ENCODE measurements at places on chromosomes 4 and X.

DNA sequence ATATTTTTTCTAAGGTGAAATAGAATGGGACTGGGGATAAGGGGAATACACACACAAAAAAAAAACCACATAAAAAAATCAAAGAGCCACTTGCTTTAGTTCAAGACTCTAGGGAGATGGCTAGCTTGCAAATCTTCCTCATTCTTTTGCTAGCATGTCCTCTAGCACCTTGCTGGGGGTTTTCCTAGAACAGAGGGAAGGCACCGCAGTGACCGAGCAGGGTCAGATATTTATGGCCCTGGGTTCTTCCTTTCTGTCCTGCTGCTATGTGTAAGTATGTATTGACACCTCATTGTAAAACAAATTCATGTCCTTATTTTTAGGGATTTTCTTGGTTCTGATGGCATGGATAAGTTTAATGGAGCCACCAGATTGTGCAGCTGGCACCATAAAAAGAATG lies 81.2 kb downstream of the SHISA3 start:
- no peak for DNase-seq

GRCh38 chrX:134669378-134670098 lies 11.3 kb upstream of the PLAC1 start:
- peak; percentile 74 for DNase-seq

GRCh38 chrX:41110801-41111625 lies 25.8 kb downstream of the USP9X start:
- no peak for DNase-seq

DNA sequence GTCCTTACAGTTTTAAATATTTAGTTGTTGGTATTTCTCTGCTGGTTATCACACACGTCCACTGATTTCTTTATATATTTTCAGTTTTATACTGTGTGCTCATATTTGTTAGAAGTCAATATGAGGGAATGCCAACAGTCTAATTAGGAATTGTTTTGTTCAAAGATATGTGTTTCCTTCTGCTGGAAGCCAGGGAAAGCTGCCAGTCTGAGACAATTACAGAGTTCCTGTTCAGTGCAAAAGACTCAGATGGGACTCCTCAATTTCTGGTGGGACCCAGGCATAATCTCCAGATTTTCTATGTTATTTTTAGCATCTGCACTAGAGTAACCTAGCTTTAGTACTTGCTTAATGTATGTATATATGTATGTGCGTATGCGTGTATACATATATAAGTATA lies 486.0 kb downstream of the GRID2 start:
- DNase-seq, result no peak

DNA sequence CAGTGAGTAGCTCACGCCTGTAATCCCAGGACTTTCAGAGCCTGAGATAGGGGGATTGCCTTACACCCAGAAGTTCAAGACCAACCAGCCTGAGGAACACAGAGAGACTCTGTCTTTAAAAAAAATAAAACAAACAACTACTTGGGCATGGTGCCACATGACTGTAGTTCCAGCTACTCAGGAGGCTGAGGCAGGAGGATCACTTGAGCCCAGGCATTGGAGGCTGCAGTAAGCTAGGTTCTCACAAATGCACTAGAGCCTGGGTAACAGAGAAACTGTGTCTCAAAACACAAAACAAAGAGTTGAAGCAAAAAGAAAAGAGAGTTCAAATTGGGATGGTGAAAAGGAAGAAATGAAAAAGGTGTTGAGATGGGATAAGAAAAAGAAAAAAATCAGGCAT lies 10.8 kb downstream of the CAMK2D start:
- no peak for DNase-seq

- DNase-seq, result peak; percentile 28
Measured at GRCh38 chrX:102808336-102808735, 87.8 kb downstream of the GPRASP3 start.

GRCh38 chrX:39972340-39972739 lies 125.4 kb downstream of the BCOR start:
- no peak for DNase-seq

- DNase-seq, result peak; percentile 0
Measured at GRCh38 chr4:17142232-17142711, 243.8 kb upstream of the LDB2 start.

GRCh38 chrX:1661048-1661921 lies 46.4 kb downstream of the ASMT start:
- no peak for DNase-seq

DNA sequence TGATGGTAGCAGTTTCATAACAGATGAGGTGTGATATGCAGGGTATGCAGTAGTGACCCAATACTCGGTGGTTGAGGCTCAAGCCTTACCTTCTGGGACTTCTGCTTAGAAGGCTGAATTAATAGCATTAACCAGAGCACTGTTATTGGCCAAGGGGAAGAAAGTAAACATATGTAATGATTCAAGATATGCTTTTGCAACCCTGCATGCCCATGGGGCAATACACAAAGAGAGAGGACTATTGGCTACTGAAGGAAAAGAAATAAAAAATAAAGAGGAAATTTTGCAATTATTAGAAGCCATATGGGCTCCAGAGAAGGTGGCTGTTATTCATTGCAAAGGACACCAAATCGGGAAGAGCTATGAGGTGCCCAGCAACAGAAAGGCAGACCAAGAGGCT lies 8.7 kb downstream of the GAGE10 start:
- no peak for DNase-seq

GRCh38 chrX:30275498-30275897 lies 28.6 kb downstream of the MAGEB1 start:
- peak; percentile 21 for DNase-seq

- DNase-seq, result peak; percentile 11
Measured at GRCh38 chr4:155773196-155773800, 14.5 kb downstream of the GUCY1B1 start.

GRCh38 chr4:59484944-59485343 lies 1715.2 kb upstream of the ADGRL3 start:
- DNase-seq, result no peak

GRCh38 chr4:172578712-172579111 lies 589.9 kb upstream of the GALNT7 start:
- no peak for DNase-seq

DNA sequence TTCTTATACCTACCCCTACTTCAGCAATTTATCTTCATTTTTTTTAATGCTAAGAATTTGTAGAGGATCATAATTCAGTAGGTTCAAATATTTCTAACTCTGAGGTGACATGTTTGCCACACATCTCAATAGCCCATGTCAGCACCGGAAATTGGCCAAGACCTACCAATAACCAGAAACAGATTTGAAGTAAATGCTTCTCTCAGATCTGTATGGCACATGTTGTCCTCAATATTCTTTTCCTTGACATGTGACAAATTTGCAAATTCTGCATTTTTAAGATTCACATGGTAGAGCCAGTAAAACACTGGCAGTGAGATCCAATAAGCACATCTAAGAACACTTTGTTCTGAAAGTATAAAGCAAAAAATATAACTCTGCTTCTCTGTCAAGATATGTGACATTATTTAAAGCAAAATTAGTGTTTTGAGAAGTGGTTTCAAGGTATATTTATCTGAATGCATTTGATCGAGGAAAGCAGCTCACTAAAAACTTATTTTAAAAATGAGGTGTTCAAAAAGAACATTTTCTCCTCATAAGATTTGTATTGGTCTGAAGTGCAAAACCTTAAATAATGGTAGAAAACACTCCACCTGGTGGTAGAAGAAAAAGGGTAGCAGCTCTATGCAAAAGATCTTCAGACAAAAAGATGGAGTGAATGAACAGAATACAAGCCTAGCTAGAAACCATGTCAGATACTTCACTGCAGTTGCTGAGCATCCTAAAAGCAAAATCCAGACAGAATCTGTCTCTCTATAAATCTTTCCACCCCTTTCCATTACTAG lies 513.8 kb upstream of the FAM241A start:
- no peak for DNase-seq

DNA sequence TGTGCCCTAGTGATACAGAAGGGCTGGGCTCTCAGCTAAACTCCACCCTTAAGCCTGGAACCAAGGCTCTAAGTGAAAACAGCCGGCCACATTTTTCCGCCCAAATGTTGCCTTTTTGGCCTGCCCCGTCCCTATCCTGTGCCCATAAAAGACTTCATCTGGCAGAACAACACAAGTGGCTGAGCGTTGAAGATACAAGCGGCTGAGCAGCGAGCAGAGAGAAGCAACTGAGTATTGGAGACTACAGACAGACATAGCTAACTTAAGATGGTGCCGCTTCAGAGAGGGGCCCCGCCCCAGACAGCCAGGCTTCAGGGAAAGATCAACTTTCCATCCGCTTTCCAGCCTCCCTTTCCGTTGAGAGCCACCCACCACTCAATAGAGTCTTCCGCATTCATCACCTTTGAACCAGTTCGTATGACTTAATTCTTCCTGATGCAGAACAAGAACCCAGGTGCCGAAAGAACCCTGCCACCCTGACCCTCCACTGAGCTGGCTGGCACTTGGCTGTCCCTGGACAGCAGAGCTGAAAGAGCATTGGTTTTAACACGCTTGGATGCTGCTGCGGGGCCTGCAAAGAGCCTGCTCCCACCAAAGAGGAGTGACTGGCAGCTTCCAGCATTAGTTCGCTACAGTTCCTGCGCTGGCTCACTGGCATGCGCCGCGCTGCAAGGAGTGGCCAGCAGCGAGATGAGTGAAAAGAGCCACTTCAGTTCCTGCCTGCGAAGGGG lies 853.2 kb upstream of the INTU start:
- no peak for DNase-seq

GRCh38 chrX:120790118-120790517 lies 85.5 kb downstream of the CT47B1 start:
- DNase-seq, result peak; percentile 55

- no peak for DNase-seq
Measured at GRCh38 chr4:81611221-81611620, 139.5 kb upstream of the RASGEF1B start.

GRCh38 chr4:151810476-151810875 lies 49.7 kb upstream of the GATB start:
- DNase-seq, result no peak

DNA sequence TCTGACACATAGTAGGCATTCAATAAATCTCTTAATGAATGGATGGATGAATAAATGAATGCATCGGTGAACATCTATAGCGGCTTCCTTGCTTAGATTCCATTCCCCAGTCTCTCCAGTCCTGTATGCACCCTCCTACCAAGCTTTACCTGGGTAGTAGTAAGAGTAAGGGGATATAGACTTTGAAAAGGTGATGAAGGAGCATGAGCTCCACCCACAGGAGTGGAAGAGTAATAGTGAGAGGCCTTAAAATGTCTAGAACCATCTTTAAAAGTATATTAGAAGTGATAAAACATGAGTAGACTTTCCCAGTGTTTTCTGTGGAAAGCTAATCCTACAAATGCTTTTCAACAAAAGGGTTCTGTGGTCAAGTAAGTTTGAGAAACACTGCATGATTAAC lies 35.5 kb upstream of the GPC3 start:
- DNase-seq, result peak; percentile 26

- DNase-seq, result no peak
Measured at GRCh38 chrX:41473936-41474725, 27.0 kb downstream of the NYX start.

- DNase-seq, result peak; percentile 77
Measured at GRCh38 chr4:119210775-119211174, 1.7 kb upstream of the USP53 start.

DNA sequence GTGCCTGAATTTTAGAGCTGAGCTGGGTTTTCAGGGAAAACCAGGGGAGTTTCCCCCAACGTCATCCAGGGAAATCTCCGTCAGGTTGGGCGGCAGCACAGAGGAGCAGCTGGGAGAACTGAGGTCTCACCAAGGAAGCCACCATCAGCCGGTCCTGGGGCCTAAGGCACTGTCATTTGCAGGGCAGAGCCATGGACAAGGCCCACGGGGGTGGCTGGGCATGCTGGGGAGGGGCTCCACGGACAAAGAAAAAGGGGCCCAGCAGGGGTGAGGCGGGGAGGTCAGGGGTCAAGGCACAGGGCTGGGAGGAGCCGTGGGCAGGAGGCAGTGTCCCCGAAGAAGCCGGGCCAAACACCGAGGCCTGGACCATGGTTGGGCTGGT lies 109.8 kb downstream of the HMX1 start:
- no peak for DNase-seq

GRCh38 chr4:5050520-5051277 lies 581 bp upstream of the STK32B start:
- peak; percentile 52 for DNase-seq

GRCh38 chrX:98111684-98112083 lies 1228.0 kb downstream of the RPA4 start:
- no peak for DNase-seq

DNA sequence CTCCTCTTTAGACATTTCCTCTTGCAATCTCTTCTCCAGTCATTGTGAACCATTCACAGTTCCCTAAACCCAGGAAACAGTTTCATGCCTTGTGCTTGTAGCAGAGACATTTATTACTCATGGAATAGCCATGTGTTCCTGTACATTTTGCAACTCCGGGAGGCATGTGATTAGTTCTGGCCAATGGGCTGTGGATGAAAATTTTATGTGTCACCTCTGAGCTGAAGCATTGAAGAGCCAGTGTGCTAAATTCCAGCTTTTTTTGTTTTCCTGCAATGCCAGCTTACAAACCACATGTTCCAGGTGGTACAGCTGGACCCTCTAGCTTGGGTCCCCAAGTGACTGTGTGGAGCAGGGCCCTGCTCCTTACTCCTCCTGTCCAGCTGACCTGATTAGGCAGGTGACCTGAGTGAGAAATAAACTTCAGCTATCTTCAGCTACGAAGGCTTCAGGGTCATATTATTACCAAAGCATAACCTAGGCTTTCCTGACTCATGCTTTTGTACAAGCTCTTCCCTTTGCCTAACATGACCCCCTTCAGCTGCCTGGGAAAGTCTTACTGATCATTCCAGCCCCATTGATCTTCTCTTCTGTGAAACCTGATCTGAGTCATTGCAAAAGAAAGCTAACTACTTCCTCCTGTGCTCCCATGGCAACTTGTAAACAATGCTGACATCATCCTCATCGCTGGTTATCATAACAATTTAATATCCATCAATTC lies 200.4 kb downstream of the PTTG2 start:
- DNase-seq, result peak; percentile 100

DNA sequence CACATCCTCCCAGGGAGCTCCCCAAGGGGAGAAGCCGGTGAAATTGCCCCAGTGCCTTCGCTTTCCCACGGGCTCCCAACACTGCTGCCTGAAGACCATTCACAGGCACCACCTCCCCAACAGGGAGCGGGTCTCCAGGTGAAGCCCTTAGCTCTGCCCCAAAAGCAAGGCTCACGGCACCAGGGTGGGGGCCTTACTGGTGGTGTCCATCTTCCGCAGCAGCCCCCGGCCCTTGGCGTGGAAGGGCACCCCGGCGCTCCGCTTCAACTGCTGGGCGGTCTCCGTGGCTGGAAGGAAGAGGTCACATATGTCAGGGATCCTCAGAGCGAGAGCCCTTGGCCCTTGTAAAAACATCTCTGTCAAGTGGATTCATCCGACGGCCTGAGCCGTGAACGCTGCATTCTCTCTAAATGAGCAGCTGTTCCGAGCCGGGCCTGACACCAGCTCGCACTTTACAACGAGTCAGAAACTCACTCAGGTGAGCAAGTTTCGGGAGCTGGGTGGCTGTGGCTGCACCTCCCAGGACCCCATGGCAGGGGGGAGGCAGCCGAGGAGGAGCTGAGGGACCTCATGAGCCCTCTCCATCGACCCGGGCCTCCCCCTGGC lies 20.9 kb downstream of the NELFA start:
- DNase-seq, result no peak

DNA sequence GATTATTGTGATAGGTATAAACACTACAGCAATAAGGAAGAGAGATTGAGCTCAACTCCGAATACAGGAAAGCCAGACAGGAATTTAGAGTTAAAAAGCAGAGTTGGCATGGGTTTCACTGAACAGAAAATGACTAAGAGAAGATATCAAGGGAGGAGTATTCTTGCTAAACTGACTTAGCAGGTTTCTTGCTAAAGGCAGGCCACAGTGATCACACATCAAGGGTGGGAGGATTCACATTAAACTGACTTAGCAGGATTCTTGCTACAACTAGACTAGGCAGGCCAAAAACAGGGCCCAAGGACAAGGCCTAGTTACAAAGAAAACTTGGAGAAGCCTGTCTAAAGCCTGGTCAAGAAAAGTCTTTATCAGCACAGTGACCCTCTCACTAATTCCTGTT lies 195.1 kb downstream of the MAGEB5 start:
- DNase-seq, result peak; percentile 48
